HepG2 (cell line): ENCODE measurements at places on chromosomes 7 and 10.
A peak's percentile ranks its signal among the peaks of the same experiment; 100 is the strongest.

- no peak for DNase-seq
- peaks cover 3% of the 10 kb centered on the region; the same call in 1 of the 2 replicates for H3K27me3 ChIP-seq
- H3K36me3 ChIP-seq, result no peaks in the 10 kb centered on the region
- H3K4me1 ChIP-seq, result no peaks in the 10 kb centered on the region
- H3K27ac ChIP-seq, result no peak overlapping the region
These were observed 34.3 kb downstream of the HTRA1 start for GRCh38 chr10:122495406-122496340.

DNA sequence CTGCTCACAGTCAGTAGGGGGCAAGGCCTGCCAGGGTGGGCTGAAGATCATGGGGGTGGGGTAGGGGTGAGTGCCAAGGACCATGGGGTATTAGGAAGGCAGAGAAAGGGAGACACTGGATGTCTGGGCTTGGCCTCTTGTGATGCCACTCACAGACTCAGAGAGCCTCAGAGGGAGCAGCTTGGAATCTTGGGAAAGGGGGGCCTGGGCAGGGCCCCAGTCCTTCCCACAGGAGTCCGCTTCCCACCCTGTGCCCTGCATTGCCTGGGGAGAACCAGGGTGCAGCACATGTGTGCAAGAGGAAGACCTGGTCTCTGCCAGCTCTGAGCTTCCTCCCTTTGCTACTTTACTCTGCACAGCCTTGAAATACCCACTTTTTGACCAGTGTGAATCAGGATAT is 4.3 kb downstream of the ADCY1 start:
- H3K27me3 ChIP-seq, result peaks cover 10% of the 10 kb centered on the region
- no peak overlapping the region for H3K27ac ChIP-seq
- no peak for DNase-seq

DNA sequence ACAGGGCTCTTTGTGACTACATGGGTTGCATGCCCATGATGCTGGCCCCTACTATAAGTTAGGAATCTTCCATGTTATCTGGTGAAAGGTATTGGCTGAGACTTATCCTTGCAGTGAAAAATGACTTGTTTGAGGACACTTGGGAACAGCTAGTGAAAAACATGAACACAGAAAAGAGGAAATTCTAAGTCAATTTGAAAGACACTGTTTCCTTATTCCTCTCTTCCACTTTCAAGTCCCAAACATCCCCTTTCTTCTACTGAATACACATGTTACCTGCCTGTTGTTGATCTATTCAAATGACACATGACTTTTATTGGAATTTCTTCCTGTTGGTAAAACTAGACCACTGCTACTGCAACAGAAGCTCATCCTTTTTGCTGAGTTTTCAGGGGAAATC is 29.5 kb upstream of the PRKCQ start:
- no peaks in the 10 kb centered on the region for H3K27me3 ChIP-seq
- no peak overlapping the region for H3K4me3 ChIP-seq
- H3K27ac ChIP-seq, result no peak overlapping the region
- DNase-seq, result no peak
- no peaks in the 10 kb centered on the region for H3K4me1 ChIP-seq

- H3K4me1 ChIP-seq, result no peaks in the 10 kb centered on the region
- H3K27me3 ChIP-seq, result no peaks in the 10 kb centered on the region; the same call in none of the 2 replicates
- no peak overlapping the region for H3K27ac ChIP-seq
- no peaks in the 10 kb centered on the region for H3K36me3 ChIP-seq
- no peak for DNase-seq
These were observed 136.2 kb upstream of the CTBP2 start for GRCh38 chr10:125296598-125296997.

DNA sequence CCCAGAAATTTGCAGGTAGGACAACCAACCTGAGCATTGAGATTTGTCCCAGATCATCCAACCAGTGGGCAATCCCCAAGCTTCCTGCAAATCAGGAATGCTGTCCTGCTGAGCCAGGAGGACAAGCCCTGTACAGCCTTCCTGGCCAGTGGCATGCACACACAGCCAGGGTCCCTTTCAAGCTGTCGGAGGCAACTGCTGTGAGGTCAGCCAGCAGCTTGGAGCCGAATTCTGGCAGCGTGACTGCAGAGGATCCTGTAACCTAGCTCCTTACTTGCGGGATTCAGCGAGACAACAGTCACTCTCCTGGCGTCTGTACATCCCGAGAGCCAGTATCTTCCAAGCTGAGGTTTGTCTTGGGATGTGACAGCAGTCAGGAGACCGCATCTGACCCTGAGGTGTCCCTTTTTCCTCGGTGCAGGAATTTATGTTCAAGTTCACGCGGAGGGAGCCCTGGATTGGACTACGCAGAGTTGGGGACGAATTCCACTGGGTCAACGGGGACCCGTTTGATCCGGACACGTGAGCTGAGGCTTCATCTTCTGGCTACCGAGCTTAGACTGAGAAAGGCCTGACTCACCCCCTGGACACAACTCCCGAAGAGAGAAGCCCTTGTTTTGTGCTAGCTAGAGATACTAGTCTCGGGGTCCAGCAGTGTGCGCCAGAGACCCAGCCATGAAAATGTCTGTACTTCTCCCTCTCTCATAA is 18.3 kb downstream of the CLEC2L start:
- H3K4me3 ChIP-seq, result no peak overlapping the region
- peaks cover 15% of the 10 kb centered on the region for H3K4me1 ChIP-seq
- no peaks in the 10 kb centered on the region for H3K36me3 ChIP-seq
- H3K27ac ChIP-seq, result no peak overlapping the region
- DNase-seq, result no peak
- H3K27me3 ChIP-seq, result peaks cover 71% of the 10 kb centered on the region

DNA sequence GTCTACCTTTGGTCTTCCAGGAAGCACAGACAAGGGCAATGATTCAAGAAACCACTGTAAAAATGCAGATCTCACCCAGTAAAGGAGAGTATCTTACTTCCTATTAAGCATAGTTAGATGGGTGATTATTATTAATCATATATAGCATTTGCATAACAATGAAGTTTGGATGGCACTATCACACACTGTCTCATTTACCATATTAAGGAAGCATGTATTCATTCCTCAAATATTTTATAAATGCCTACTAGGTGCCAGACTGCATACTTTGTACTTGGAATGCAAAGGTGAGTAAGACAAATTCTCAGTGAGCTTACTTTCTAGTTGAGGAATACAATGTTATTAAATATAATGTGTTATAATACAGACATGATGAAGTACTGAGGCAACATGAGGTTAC is 53.9 kb upstream of the SKAP2 start:
- no peak overlapping the region for H3K4me3 ChIP-seq
- H3K27me3 ChIP-seq, result 0 out of 2 replicates have a peak, but pooled peaks cover 1% of the 10 kb centered on the region
- no peak overlapping the region for H3K27ac ChIP-seq
- no peaks in the 10 kb centered on the region for H3K36me3 ChIP-seq

DNA sequence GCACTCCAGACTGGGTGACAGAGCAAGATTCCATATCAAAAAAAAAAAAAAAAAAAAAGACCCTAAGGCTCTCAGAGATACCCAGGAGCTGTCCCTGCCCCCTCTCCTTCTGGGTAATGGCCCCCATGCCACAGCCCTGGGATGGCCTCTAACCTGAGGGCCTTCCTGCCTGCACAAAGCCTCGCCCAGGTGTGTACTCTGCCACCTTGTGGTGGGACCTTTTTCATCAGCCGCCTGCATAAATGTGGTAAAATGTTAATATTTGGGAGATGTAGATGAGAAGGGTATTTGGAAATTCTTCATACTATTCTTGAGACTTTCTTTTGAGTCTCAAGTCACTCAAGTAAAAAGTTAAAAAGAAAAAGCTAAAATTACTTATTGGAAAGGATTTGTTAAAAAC is 46.3 kb upstream of the RNF216 start:
- H3K27me3 ChIP-seq, result no peaks in the 10 kb centered on the region
- peak; percentile 25 for DNase-seq
- H3K27ac ChIP-seq, result no peak overlapping the region
- H3K4me3 ChIP-seq, result no peak overlapping the region

- H3K4me1 ChIP-seq, result no peaks in the 10 kb centered on the region
- H3K27me3 ChIP-seq, result no peaks in the 10 kb centered on the region
- no peak overlapping the region for H3K4me3 ChIP-seq
- H3K27ac ChIP-seq, result no peak overlapping the region
- H3K36me3 ChIP-seq, result no peaks in the 10 kb centered on the region
- DNase-seq, result no peak
These were observed 68.0 kb downstream of the SUGCT start for GRCh38 chr7:40202851-40203250.

DNA sequence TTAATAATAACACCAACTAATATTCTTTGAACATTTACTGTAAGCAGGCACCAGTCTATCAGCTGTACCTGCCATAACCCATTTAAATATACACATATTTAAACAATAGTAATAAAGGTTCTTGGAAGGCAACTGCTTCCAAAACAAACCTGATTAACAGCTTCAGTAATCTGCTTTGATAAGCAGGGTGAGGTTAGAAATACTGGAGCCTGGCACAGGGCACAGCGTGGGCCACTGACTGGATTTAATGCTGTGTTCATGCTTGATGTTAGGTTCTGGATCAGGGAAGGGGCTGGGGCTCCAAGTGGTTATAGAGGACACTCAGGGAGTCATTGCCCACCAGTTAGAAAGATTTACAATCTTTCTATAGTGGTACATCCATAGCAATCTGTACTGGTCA is 10.9 kb upstream of the C10orf120 start:
- DNase-seq, result no peak
- peaks cover 20% of the 10 kb centered on the region; the same call in 2 of the 3 replicates for H3K27me3 ChIP-seq
- no peak overlapping the region for H3K27ac ChIP-seq
- H3K4me1 ChIP-seq, result no peaks in the 10 kb centered on the region
- no peaks in the 10 kb centered on the region for H3K36me3 ChIP-seq

- H3K36me3 ChIP-seq, result no peaks in the 10 kb centered on the region
- no peak overlapping the region for H3K27ac ChIP-seq
- no peak for DNase-seq
- no peaks in the 10 kb centered on the region for H3K4me1 ChIP-seq
- no peaks in the 10 kb centered on the region for H3K27me3 ChIP-seq
- no peak overlapping the region for H3K4me3 ChIP-seq
These were observed 495.5 kb upstream of the ZWINT start for GRCh38 chr10:56856569-56856968.

DNA sequence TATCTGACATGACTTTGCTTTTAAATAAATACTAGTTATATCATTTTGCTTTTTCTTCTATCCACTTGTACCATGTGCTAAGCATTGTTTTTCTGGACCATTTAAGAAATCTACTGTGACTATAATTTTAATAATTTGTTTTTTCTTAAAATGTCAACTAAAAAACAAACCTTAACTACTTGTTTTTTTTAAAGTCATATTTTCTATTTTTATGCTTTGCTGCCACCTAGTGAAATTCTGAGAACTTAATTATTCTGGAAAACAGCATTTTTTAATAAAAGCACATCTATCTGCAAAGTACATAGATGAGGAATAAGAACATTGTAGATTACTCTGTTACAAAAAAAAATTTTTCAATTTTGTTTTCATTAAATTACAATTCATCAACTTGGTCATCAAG is 47.4 kb downstream of the ORC5 start:
- DNase-seq, result no peak
- no peak overlapping the region for H3K4me3 ChIP-seq
- no peak overlapping the region for H3K27ac ChIP-seq
- H3K4me1 ChIP-seq, result 0 out of 2 replicates have a peak, but pooled peaks cover 8% of the 10 kb centered on the region
- peaks cover 4% of the 10 kb centered on the region for H3K36me3 ChIP-seq

GRCh38 chr10:114301951-114302710 is 63.1 kb downstream of the VWA2 start:
- DNase-seq, result no peak
- peaks cover 5% of the 10 kb centered on the region; the same call in 1 of the 2 replicates for H3K4me1 ChIP-seq
- no peaks in the 10 kb centered on the region; the same call in 1 of the 2 replicates for H3K36me3 ChIP-seq
- H3K4me3 ChIP-seq, result no peak overlapping the region
- H3K27ac ChIP-seq, result no peak overlapping the region

GRCh38 chr7:3277604-3278572 is 23.2 kb upstream of the SDK1 start:
- peaks cover 6% of the 10 kb centered on the region; the same call in 1 of the 2 replicates for H3K4me1 ChIP-seq
- no peak for DNase-seq
- no peaks in the 10 kb centered on the region for H3K27me3 ChIP-seq
- H3K36me3 ChIP-seq, result no peaks in the 10 kb centered on the region
- no peak overlapping the region for H3K27ac ChIP-seq

- H3K27ac ChIP-seq, result no peak overlapping the region
- no peak overlapping the region for H3K4me3 ChIP-seq
- DNase-seq, result no peak
- H3K4me1 ChIP-seq, result peaks cover 5% of the 10 kb centered on the region; the same call in 1 of the 2 replicates
These were observed 17.0 kb downstream of the BCAP29 start for GRCh38 chr7:107596881-107597581.

- no peaks in the 10 kb centered on the region for H3K4me1 ChIP-seq
- H3K27ac ChIP-seq, result no peak overlapping the region
- H3K36me3 ChIP-seq, result no peaks in the 10 kb centered on the region
- no peak overlapping the region for H3K4me3 ChIP-seq
- no peaks in the 10 kb centered on the region for H3K27me3 ChIP-seq
- no peak for DNase-seq
These were observed 32.5 kb upstream of the SEPTIN7 start for GRCh38 chr7:35768346-35768745.
